ENCODE measurements at places on chromosomes 2 and 18. TPM values are rescaled to one million over a fixed set of nuclear protein-coding genes. Genes with fewer than 3 reads are reported as not detected.

- no peaks in the 10 kb centered on the region for H3K36me3 ChIP-seq
- H3K27me3 ChIP-seq = no peaks in the 10 kb centered on the region
- H3K27ac ChIP-seq = no peak overlapping the region
Observed at GRCh38 chr18:9243029-9243428, 91.5 kb upstream of the TWSG1 start.

DNA sequence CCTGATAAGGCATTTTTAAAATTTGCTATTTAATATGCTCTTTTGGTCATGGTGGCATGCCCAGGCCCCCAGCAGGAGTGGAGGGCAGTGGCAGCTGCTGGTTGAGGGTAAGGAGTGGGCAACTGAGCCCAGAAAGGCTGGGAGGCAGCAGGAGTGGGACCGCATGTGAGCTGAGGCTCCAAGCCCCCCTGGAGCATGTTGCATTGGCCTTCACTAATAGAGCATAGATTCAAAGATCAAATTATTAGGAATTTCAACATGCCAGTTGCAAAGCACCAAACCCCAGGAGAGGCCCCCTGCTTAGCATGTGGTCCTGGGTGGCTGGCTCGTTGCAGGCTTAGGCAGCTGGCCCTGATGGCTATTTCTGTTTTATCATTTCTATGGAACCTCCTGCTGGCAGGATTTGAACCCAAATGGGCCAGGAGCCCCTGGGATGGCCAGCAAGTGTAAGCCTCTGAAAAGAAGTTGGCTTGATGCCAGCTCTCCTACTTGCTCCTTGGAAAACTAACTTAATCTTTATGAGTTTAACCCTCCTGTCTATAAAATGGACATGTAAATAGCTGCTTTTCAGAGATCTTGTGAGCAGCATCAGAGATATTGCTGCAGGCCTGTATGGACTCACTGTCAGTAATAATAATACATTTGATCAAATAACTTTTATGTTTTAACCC is 42.1 kb upstream of the TMEM131 start:
- H3K4me3 ChIP-seq = no peak overlapping the region
- H3K4me1 ChIP-seq = no peaks in the 10 kb centered on the region
- no peaks in the 10 kb centered on the region for H3K36me3 ChIP-seq
- DNase-seq = peak; percentile 13
- no peaks in the 10 kb centered on the region for H3K27me3 ChIP-seq

GRCh38 chr2:96969321-96969720 is 17.1 kb downstream of the FAM178B start:
- H3K4me3 ChIP-seq = no peak overlapping the region
- H3K27ac ChIP-seq = no peak overlapping the region
- no peaks in the 10 kb centered on the region for H3K27me3 ChIP-seq
- DNase-seq = no peak
- H3K36me3 ChIP-seq = no peaks in the 10 kb centered on the region

- H3K4me1 ChIP-seq = no peaks in the 10 kb centered on the region
- no peaks in the 10 kb centered on the region for H3K36me3 ChIP-seq
- no peaks in the 10 kb centered on the region for H3K27me3 ChIP-seq
- no peak overlapping the region for H3K27ac ChIP-seq
- DNase-seq = no peak
- H3K4me3 ChIP-seq = no peak overlapping the region
Observed at GRCh38 chr2:234666911-234667310, 170.0 kb upstream of the ARL4C start.

- no peak overlapping the region for H3K4me3 ChIP-seq
- no peak overlapping the region for H3K27ac ChIP-seq
- H3K36me3 ChIP-seq = peaks cover 4% of the 10 kb centered on the region
- DNase-seq = no peak
Observed at GRCh38 chr18:9387891-9388290, 53.3 kb downstream of the TWSG1 start.

DNA sequence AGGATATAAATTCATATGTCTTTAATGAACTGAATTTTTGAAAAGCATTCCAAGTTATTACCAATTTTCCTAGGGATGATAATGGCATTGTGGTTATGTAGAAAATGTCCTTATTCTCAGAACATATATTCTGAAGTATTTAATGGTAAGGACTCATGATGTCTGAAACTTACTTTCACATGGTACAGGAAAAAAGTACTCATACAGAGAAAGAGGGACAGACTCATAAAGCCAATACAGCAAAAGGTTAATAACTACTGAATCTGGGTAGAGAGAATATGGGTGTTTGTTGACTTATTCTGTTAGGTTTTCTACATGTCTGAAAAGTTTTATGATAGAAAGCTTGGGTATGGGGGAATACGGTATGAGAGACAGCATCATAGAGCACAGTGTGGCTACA is 84.3 kb upstream of the SERTAD2 start:
- no peak for DNase-seq
- H3K27me3 ChIP-seq = no peaks in the 10 kb centered on the region
- H3K27ac ChIP-seq = no peak overlapping the region
- H3K4me3 ChIP-seq = no peak overlapping the region

GRCh38 chr2:120957905-120958304 is 222.2 kb downstream of the GLI2 start:
- H3K27ac ChIP-seq = no peak overlapping the region
- H3K4me3 ChIP-seq = no peak overlapping the region
- no peak for DNase-seq
- H3K4me1 ChIP-seq = no peaks in the 10 kb centered on the region
- no peaks in the 10 kb centered on the region for H3K36me3 ChIP-seq

DNA sequence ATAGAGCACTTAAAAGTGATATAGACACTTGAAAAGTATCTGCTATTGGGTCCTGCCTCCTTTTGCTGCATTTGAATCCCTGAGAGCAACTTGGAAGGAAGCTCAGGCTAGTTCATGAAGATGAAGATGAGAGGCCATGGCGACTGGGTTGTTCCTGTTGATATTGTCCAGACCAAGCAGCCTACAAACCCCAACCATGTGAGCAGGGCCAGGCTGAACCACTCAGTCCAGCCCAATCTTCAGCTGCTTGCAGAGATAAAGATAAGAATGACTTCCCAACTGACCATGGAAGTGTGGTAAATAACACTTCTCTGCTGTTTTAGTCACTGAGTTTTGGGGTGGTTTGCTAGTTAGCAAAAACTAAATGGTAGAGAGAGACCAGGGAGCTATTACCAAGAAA is 417.6 kb downstream of the SOX11 start:
- no peaks in the 10 kb centered on the region for H3K36me3 ChIP-seq
- H3K4me3 ChIP-seq = no peak overlapping the region
- no peak overlapping the region for H3K27ac ChIP-seq
- no peaks in the 10 kb centered on the region for H3K27me3 ChIP-seq
- H3K4me1 ChIP-seq = no peaks in the 10 kb centered on the region

GRCh38 chr18:32470460-32470713 is 295 bp downstream of the GAREM1 start:
- no peaks in the 10 kb centered on the region for H3K27me3 ChIP-seq
- peak overlapping the region; percentile 77 for H3K4me3 ChIP-seq
- no peak for DNase-seq
- H3K36me3 ChIP-seq = no peaks in the 10 kb centered on the region

DNA sequence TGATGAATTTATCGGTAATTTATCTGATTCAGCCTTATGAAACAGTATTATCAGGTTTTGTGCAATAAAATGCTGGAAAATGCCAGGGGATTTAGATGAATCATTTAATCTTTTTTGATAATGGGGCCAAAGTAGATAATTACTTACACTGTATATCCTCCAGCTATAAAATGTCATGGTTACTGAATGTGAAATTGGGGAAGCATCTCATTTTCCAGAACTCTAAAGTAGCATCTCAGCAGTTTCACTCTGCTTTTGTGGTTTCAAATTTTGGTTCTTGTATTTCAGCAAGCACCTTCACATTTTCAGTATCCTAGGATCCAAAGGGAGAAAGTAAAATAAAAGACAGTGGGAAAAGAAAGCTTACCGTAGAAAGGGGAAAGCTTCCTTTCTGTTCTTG is 12.8 kb downstream of the ANKRD62 start:
- DNase-seq = no peak
- H3K27me3 ChIP-seq = peaks cover 26% of the 10 kb centered on the region
- no peak overlapping the region for H3K27ac ChIP-seq
- no peak overlapping the region for H3K4me3 ChIP-seq

DNA sequence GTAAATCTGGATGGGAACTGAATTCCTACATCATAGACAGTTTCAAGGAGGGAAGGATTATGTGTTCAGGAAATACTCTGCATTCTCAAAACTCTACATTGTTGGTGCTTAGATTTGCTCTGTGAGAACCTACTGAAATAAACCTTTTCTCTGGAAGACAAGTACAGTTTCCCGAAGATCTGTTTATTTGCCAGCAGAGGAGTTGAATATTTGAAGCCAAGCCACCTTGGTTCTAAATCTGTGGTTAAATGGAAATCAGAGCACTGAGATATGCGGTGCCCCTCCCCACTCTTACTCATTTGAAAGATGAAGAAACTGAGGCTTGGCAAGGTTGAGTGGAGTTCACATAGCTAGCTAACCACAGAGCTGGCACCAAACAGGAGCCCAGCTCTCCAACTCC is 146.3 kb upstream of the CTAGE1 start:
- H3K4me3 ChIP-seq = no peak overlapping the region
- no peak for DNase-seq
- H3K36me3 ChIP-seq = no peaks in the 10 kb centered on the region
- peaks cover 7% of the 10 kb centered on the region for H3K4me1 ChIP-seq

- H3K4me1 ChIP-seq = peaks cover 3% of the 10 kb centered on the region
- H3K4me3 ChIP-seq = no peak overlapping the region
- H3K36me3 ChIP-seq = no peaks in the 10 kb centered on the region
- DNase-seq = no peak
- no peaks in the 10 kb centered on the region for H3K27me3 ChIP-seq
- H3K27ac ChIP-seq = no peak overlapping the region
Observed at GRCh38 chr2:144983107-144983506, 463.2 kb upstream of the ZEB2 start.

GRCh38 chr2:216113572-216113971 is 4.4 kb downstream of the XRCC5 start:
- H3K27me3 ChIP-seq = no peaks in the 10 kb centered on the region
- peaks cover 71% of the 10 kb centered on the region for H3K36me3 ChIP-seq
- peak overlapping the region; percentile 57 for H3K27ac ChIP-seq
- H3K4me3 ChIP-seq = no peak overlapping the region
- DNase-seq = no peak
- peaks cover 61% of the 10 kb centered on the region for H3K4me1 ChIP-seq

GRCh38 chr18:31497836-31498573 is at the start of gene DSG2:
TSS of gene DSG2 (plus strand) at chr18:31498177. CDS start at chr18:31498252, 75 bp downstream.
- DNase-seq = peak; percentile 31
- no peak within 1 kb of the TSS for H3K27ac ChIP-seq
- no peaks in the 10 kb centered on the region for H3K36me3 ChIP-seq
- H3K4me3 ChIP-seq = peak within 1 kb of the TSS; percentile 37
- H3K27me3 ChIP-seq = peaks cover 75% of the 10 kb centered on the region

- no peaks in the 10 kb centered on the region for H3K27me3 ChIP-seq
- H3K27ac ChIP-seq = peak overlapping the region; percentile 81
- H3K36me3 ChIP-seq = no peaks in the 10 kb centered on the region
- no peak overlapping the region for H3K4me3 ChIP-seq
Observed at GRCh38 chr2:128304715-128305554, 13.7 kb downstream of the HS6ST1 start.

DNA sequence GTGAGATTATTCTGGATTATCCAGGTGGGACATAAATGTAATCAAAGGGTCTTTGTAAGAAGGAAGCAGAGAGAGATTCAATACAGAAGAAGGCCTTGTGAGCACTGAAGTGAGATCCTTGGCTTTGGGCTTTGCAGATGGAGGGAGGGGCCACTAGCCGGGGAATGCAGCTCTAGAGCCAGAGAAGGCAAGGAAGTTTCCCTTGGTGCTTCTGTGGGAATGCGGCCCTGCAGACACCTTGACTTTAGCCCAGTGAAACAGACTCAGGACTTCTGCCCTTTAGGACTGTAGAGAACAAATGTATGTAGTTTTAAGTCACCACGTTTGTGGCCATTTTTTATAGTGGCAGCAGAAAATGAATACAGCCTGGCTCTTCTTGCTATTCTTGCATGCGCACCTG is 8.1 kb downstream of the NEU2 start:
- H3K4me1 ChIP-seq = no peaks in the 10 kb centered on the region
- no peak for DNase-seq
- H3K27ac ChIP-seq = no peak overlapping the region
- H3K27me3 ChIP-seq = no peaks in the 10 kb centered on the region
- H3K36me3 ChIP-seq = no peaks in the 10 kb centered on the region
- no peak overlapping the region for H3K4me3 ChIP-seq

DNA sequence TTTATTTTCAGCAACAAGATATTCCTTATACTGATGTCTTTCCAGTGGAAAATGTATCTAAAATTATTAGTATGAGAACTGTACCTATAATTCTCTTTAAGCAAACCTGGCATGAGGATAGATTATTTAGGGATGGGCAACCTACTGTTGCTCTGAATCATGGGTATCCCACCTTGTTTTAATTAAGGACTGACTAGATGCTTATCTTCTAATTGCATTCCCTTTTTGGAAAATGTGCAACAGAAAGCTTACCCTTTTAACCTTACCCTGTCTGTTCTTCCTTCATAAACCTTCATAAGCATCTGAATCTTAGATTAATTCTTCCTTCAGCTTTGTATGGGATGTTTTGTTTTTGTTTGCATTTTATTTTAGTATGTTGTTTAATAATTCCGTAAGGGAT is 110.3 kb downstream of the TAF4B start:
- no peak for DNase-seq
- H3K4me3 ChIP-seq = no peak overlapping the region
- H3K27me3 ChIP-seq = no peaks in the 10 kb centered on the region
- H3K36me3 ChIP-seq = no peaks in the 10 kb centered on the region
- H3K4me1 ChIP-seq = no peaks in the 10 kb centered on the region

- no peak overlapping the region for H3K27ac ChIP-seq
- DNase-seq = peak; percentile 29
- no peaks in the 10 kb centered on the region for H3K4me1 ChIP-seq
- H3K4me3 ChIP-seq = no peak overlapping the region
- H3K36me3 ChIP-seq = no peaks in the 10 kb centered on the region
- H3K27me3 ChIP-seq = no peaks in the 10 kb centered on the region
Observed at GRCh38 chr2:104969564-104969963, 68.3 kb upstream of the MRPS9 start.

GRCh38 chr2:199865905-199866304 is 14.9 kb upstream of the FTCDNL1 start:
- H3K36me3 ChIP-seq = no peaks in the 10 kb centered on the region
- DNase-seq = no peak
- H3K27ac ChIP-seq = no peak overlapping the region
- H3K27me3 ChIP-seq = no peaks in the 10 kb centered on the region

DNA sequence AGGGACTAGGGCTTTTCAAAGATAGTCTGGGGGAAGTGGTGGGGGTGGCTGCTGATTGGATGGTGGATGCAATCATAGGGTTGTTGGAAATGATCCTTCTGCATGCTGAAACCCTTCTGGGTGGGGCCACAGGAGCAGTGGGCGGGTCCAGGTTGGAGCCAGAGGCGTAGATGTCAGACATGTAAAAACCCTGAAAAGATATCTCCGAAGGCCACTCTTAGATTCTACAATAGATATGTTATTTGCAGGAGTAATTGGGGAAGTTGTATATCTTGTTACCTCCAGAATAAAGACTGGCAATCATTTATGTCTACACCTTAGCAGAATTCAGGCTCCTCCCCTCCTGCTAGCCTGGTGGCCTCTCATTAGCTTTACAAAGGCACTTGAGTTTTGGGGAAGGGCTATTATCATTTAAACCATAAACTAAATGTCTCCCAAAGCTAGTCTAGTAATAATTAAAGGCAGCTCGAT is 8.2 kb upstream of the FAM98A start:
- no peak overlapping the region for H3K4me3 ChIP-seq
- no peak for DNase-seq
- H3K36me3 ChIP-seq = no peaks in the 10 kb centered on the region
- H3K4me1 ChIP-seq = no peaks in the 10 kb centered on the region

Gene CSRNP3
- total RNA-seq = 47.7 TPM

Gene SEMA4F
- total RNA-seq = 3.8 TPM

Gene CYP26B1
- 2.1 TPM for total RNA-seq

Gene PJVK
- total RNA-seq = 1.9 TPM
